Type B pancreatic cell (in vitro differentiated cells): ENCODE measurements at places on chromosomes 12 and 14. TPM values are rescaled to one million over a fixed set of nuclear protein-coding genes. Genes with fewer than 3 reads are reported as not detected.

Gene TMCC3
- 14.1 and 18.2 TPM in 2 replicates for total RNA-seq

DNA sequence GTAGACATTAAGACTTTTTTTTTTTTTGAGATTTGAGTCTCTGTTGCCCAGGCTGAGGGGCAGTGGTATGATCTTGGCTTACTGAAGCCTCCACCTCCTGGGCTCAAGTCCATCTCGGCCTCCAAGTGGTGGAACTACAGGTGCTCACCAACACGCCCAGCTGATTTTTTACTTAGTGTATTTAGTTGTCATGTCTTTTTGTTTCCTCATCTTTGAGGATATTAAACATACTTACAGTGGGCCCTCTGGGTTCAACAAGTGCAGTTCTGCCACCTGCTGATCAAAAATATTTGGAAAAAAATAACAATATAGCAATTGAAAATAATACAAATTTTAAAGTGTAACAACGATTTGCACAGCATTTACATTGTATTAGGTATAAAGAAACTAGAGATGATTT lies 4.4 kb upstream of the B4GALNT1 start:
- no peak for DNase-seq

DNA sequence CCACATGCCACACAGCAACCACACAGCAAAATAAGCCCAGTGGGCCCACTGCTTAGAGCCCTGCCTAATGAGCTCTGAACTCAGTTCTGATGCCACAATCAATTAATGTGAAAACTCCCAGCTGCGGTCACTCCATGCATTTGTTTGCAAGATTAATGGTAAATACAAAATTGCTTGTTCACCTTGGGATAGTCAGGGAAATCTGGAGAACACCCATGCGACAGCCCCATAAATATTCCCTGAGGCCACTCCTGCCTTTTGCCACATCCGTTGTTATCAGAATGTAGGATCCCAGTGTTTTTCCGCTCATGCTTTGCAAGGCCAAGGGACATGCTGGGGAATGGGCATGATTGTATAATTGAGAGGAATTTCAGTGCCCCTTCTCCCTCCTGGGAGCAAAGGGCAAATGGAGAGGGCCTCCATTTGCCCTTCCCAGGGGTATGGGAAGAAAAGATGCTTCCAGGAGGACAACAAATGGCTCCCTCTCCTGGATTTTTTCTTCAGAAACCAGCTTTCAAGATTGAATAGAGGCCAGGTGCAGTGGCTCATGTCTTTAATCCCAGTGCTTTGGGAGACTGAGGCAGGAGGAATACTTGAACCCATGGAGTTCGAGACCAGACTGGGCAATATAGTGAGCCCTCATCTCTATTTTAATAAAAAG lies 30.8 kb upstream of the CMKLR1 start:
- DNase-seq, result no peak

Gene WSCD2
- total RNA-seq, result 5.0 and 72.9 TPM in 2 replicates

DNA sequence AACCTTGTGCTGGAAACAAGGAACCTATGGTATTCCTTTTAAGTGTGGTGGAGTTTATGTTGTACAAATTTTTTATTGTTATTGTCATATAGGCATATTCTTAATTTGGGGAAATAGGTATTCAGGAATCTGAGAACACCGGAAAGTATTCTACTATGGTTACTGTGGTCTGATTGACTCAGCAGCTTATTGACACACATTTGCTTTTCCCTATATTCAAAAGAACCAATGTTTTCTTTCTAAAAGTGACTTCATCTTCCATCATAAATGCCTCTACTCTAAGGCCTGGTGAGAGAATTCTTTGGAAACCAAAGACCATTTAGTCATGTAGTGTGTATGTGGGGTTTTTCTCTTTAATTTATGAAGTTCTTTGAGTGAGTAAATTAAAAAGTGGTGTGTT lies 474.8 kb downstream of the TMTC2 start:
- DNase-seq, result no peak

GRCh38 chr12:112496496-112496895 lies 77.7 kb downstream of the PTPN11 start:
- DNase-seq, result no peak

Gene NOVA1
- 8.8 and 22.6 TPM in 2 replicates for total RNA-seq

GRCh38 chr14:65751510-65751909 lies 339.0 kb downstream of the FUT8 start:
- DNase-seq, result no peak

GRCh38 chr14:20376071-20376588 lies 32.7 kb downstream of the PARP2 start:
- DNase-seq, result no peak

- DNase-seq, result no peak
These were observed 8.7 kb upstream of the INHBE start for GRCh38 chr12:57446292-57446960.

Gene PPFIBP1
- 68.3 and 118 TPM in 2 replicates for total RNA-seq

GRCh38 chr12:57004651-57005050 lies 1.7 kb downstream of the ZBTB39 start:
- no peak for DNase-seq

- DNase-seq, result no peak
These were observed 317.6 kb downstream of the SOX5 start for GRCh38 chr12:23631786-23632377.

Gene LALBA
- not detected in 2 replicates for total RNA-seq

DNA sequence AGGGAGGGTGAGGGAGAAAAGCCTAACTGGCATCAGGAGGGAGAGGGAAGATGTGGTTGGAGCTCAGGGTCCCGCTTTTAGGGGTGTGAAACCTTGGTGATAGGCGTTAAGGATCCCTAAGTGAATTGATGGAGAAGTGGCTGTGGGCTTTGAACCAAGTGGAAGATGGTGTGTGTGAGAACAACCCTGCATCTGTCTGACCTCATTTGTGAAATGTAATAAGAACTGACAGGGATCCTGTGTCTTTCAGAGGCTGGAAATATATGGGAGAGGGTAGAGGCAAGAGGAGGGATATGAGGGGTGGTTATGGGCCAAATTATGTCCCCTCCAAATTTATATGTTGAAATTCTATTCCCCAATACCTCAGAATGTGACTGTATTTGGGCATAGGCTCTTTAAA lies 63.8 kb upstream of the NRXN3 start:
- no peak for DNase-seq

DNA sequence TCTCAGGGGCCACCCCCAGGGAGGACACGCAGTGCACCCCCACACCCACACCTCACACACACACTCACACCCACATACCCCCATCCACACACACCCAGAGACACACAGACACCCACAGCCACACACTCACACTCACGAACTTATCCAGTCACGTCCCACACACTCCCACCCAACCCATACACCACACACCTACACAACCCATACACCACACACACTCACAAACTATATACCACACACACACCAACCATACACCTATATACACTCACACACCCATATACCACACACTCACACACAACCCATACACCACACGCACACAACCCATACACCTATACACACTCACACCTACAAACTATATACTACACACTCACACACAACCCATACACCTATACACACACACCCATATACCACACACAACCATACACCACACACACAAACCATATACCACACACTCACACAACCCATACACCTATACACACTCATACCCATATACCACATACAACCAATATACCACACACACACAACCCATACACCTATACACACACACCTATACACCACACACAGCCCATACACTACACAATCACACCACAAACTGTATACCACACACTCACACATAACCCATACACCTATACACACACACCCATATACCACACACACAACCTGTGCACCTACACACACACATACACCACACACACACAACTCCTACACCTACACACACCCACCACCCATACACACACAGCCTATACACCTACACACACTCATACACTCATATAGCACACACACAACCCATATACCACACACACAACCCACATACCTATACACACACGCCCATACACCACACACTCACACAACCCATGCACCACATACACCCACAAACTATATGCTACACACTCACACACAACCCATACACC lies 42.7 kb downstream of the TMEM121 start:
- DNase-seq, result no peak

Gene KRT77
- total RNA-seq, result 0.27 and 2.3 TPM in 2 replicates

- no peak for DNase-seq
These were observed 597 bp downstream of the MLF2 start for GRCh38 chr12:6752167-6752920.

- DNase-seq, result no peak
These were observed 77.1 kb downstream of the PLXNC1 start for GRCh38 chr12:94225506-94225905.

Gene RHEBL1
- total RNA-seq, result 0.88 and 1.8 TPM in 2 replicates

DNA sequence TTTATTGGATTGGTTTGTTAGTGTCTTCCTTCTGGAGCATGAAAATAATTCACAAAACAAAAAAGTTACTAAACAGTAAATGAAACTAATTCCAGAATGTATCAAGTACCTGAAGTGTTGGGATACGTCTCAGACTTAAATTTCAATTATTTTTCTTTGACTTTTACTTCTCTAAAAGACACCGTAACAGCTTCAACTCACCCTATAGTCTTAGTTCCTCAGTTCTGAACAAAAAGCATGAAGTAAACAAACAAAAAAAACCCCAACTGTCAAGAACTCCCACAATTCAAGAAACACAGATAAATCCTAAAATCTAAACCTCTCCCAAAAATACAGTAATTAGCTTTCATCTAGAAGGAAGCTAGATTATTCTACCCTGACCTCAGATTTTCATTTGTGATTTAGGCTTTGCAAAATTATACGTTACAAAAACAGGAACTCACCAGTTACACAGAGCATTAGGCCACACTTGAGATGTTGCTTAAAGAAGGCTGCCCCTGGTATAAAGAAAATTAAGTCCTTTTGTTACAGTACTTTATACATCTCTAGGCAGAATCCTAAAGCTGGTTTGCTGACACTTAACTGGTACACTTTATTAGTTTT lies 10.2 kb downstream of the HEATR5A start:
- DNase-seq, result no peak

Gene CLEC9A
- total RNA-seq, result not detected in 2 replicates

Gene LRTM2
- total RNA-seq, result 0.12 and 0.95 TPM in 2 replicates

DNA sequence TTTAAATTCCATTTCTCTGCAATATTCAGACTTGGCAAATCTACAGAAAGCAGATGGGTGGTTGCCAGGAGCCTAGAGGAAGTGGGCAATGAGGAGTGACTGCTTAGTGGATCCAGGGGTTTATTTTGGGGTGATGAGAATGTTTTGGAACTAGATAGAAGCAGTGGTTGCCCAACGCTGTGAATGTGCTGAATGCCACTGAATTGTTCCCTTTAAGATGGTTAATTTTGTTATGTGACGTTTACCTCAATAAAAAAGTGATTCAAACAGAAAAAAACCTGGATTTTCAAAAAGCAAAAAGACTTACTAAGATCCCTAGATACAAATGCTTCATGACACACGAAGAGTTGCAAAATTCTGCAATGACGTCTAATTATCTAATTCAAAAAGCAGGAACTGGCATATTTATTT lies 34.2 kb downstream of the DAO start:
- DNase-seq, result no peak

DNA sequence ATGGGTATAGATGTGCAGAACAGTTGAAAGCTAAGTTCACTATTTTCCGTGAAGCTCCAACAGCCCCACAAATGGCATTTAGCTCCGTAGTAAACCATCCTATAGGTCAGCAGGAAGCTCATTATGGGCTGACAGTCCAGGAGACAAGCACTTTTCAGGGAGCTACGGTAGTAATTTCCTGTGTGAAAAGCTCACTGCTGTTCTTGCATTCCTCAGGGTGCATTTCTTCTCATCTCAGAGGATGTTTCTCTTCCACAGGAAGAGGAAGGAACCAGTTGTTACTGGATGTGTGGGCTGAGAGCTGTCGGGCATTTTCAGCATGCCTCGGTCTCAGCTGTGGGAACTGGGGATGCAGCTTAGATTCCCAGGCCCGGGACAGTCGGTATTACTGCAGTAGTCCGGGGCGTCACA lies 72.8 kb downstream of the GALNT4 start:
- no peak for DNase-seq

Gene STON2
- 40.4 and 105 TPM in 2 replicates for total RNA-seq

DNA sequence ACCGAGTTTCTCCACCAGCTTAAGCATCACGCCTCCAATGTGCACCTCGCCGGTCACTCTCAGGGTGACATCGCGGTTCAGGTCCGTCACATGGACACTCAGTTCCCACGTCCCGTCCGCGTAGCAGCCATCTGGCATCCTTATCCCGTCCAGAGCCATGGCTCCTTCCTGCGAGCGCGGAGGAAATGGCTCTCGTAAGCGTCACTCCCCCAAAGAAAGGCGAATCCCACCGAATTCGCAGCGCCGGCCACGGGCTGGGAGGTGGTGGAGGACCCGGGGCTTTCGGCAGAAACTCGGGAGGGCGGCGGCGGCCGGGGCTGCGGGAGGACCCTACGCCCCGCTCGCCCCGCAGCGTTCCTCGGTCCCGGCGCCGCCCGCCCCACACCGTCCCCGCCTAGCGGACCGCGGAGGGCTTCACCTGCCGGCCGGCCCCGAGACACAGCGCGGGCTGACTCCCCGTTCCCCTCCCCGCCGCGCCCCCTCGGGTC lies 396 bp downstream of the FERMT2 start:
- DNase-seq, result peak; percentile 78
